ENCODE measurements at places on chromosomes 1 and 21. TPM values are rescaled to one million over a fixed set of nuclear protein-coding genes. Genes with fewer than 3 reads are reported as not detected.

DNA sequence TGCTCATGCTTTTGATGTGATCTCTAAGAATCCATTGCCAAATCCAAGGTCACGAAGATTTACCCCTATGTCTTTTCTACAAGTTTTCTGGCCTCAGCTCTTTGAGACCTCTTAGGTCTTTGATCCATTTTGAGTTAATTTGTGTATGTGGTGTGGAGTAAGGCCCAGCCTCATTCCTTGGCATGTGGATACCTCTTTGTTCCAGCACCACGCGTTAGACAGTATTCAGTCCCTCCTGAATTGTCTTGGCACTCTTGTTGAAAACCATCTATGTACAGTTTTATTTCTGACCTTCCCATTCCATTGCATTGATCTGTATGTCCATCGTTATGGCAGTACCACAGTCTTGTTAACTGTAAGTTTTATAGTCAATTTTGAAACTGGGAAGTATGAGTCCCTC is 8.0 kb upstream of the FTCD start:
- no peak overlapping the region for H3K4me3 ChIP-seq
- H3K36me3 ChIP-seq, result peaks cover 6% of the 10 kb centered on the region
- no peaks in the 10 kb centered on the region for H3K4me1 ChIP-seq
- no peaks in the 10 kb centered on the region for H3K27me3 ChIP-seq
- no peak for DNase-seq

Gene CYP4Z1
- 0.31 TPM for total RNA-seq

Gene TNNT2
- total RNA-seq, result 0.88 TPM

DNA sequence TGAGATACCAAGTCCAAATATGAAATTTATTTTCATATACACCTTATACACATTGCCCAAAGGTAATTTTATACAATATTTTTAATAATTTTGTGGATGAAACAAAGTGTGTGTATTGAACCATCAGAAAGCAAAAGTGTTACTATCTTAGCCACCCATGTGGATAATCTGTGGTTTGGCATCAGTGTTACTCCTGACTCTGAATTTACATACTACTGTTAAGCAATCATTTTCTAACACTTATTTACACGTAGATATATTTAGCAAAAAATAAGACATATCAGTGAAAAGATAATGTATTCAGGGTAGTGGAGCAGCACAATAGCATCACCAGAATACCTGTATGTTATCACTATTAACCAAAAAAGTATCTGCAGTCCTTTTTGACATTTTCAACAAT is 23.8 kb downstream of the DENND2D start:
- no peak overlapping the region for H3K4me3 ChIP-seq
- no peak for DNase-seq
- H3K4me1 ChIP-seq, result no peaks in the 10 kb centered on the region
- peaks cover 46% of the 10 kb centered on the region for H3K36me3 ChIP-seq

GRCh38 chr1:175278734-175279116 is 86.1 kb upstream of the KIAA0040 start:
- DNase-seq, result no peak
- no peak overlapping the region for H3K27ac ChIP-seq
- no peak overlapping the region for H3K4me3 ChIP-seq
- H3K4me1 ChIP-seq, result peaks cover 9% of the 10 kb centered on the region

GRCh38 chr21:44618504-44618903 is 6.6 kb downstream of the KRTAP10-8 start:
- peak; percentile 77 for DNase-seq
- no peak overlapping the region for H3K4me3 ChIP-seq
- H3K4me1 ChIP-seq, result no peaks in the 10 kb centered on the region
- no peaks in the 10 kb centered on the region for H3K27me3 ChIP-seq
- no peak overlapping the region for H3K27ac ChIP-seq

Gene KIF17
- 4.3 TPM for total RNA-seq

DNA sequence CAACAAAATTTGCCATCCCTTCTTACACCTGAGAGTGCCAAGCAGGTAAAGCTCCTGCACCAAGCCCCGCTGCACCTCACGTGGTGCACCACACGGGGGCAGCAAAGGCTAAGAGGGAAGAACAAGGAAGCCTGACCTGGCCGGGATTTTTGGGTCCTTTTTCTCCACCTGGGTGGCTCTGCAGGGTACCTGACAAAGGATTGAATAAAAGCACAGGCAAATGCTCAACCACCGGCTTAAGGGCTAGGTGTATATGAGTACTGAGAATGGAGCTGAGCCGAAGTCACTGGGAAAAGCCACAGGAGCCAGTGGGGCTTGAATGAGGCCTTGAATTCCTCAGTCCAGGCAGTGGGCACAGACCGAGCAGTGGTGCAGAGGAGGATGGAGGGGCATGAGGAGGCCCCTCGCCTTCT is 36.4 kb downstream of the ZNF697 start:
- DNase-seq, result peak; percentile 98
- H3K27me3 ChIP-seq, result no peaks in the 10 kb centered on the region
- no peaks in the 10 kb centered on the region for H3K36me3 ChIP-seq
- H3K27ac ChIP-seq, result no peak overlapping the region
- H3K4me3 ChIP-seq, result no peak overlapping the region
- H3K4me1 ChIP-seq, result peaks cover 4% of the 10 kb centered on the region

DNA sequence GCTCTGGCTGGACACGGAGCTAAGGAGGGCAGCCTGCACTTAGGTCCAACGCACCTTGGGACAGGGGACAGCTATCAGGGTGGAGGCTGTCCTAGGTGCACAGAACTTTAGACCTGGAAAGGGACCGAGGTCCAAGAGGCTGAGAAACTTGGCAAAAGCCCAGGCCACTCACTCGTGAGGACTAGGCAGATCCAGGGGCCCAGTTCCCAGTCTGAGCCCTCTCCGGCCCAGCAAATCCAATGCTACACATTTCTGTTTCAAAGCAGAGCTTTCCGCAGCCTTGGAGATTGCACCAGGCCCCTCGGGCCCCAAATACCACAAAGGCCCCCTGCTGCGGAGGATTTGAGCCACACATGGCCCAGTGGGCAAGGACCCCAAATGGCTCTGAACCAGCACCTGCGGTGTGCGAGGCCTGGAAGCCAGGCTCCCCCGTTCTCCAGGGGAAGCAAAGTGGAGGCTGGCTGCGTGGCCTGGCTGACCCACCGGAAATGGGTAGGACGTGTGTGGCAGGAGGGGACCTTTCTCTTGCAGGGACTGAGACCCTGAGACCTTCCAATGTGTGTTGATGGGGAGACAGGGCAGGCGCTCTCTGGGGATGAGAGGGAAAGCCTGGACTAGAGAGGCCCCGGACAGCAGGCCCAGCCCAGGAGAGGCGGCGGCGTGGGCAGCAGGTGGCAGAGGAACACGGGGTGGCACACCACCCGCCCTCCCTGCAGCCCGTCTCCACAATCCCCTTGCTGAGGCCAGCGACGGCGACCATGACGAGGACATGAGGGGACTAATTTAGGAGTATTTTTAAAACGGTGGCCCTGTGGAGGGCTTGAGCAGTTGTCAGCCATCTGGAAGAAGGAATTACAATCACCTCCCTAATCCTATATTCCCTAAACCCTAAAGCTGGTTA is 118.7 kb downstream of the CASZ1 start:
- DNase-seq, result peak; percentile 66
- no peaks in the 10 kb centered on the region for H3K27me3 ChIP-seq
- peak overlapping the region; percentile 11 for H3K27ac ChIP-seq
- H3K4me1 ChIP-seq, result peaks cover 31% of the 10 kb centered on the region

Gene RGS8
- 5.6 TPM for total RNA-seq

DNA sequence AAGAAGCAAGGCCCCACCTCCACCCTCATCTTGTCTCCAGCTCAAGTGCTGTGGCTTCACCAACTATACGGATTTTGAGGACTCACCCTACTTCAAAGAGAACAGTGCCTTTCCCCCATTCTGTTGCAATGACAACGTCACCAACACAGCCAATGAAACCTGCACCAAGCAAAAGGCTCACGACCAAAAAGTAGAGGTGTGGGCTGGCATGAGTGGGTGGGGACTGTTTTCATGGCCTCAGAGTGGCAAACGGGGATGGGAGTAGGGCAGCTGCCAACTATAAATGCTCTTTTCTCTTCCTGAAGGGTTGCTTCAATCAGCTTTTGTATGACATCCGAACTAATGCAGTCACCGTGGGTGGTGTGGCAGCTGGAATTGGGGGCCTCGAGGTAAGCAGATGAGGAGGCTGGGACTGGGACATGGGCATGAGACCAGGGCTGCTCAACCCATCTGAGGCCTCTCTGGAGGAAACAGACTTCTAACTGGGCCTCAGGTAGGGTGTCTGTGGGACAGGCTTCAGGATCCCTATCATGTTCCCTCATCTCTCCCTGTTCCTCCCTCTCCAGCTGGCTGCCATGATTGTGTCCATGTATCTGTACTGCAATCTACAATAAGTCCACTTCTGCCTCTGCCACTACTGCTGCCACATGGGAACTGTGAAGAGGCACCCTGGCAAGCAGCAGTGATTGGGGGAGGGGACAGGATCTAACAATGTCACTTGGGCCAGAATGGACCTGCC is 8.8 kb upstream of the P3R3URF start:
- H3K27me3 ChIP-seq, result no peaks in the 10 kb centered on the region
- no peaks in the 10 kb centered on the region for H3K4me1 ChIP-seq
- no peak overlapping the region for H3K4me3 ChIP-seq
- no peak overlapping the region for H3K27ac ChIP-seq
- H3K36me3 ChIP-seq, result peaks cover 24% of the 10 kb centered on the region

Data from endodermal cell (in vitro differentiated cells).